ENCODE measurements at places on chromosomes 2 and 18.

DNA sequence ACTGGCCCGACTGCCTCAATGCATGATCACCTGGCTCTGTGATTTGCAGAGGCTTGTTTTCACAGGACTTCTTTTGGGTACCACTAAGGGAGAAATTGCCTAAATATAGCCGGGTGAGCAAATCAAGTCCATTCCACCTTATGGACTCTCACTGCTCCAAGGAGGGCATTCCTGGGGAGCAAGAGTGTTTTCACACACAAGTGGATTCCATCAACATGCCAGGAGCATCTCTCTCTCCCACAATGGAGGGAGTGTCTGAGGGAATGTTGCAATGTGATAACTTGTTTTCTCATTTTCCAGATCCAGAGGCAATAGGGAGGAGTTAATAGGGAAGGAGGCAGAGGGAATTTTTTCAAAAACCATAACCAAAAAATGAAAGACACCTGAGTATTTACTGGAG is 250.7 kb downstream of the SATB2 start:
- no peak for DNase-seq

DNA sequence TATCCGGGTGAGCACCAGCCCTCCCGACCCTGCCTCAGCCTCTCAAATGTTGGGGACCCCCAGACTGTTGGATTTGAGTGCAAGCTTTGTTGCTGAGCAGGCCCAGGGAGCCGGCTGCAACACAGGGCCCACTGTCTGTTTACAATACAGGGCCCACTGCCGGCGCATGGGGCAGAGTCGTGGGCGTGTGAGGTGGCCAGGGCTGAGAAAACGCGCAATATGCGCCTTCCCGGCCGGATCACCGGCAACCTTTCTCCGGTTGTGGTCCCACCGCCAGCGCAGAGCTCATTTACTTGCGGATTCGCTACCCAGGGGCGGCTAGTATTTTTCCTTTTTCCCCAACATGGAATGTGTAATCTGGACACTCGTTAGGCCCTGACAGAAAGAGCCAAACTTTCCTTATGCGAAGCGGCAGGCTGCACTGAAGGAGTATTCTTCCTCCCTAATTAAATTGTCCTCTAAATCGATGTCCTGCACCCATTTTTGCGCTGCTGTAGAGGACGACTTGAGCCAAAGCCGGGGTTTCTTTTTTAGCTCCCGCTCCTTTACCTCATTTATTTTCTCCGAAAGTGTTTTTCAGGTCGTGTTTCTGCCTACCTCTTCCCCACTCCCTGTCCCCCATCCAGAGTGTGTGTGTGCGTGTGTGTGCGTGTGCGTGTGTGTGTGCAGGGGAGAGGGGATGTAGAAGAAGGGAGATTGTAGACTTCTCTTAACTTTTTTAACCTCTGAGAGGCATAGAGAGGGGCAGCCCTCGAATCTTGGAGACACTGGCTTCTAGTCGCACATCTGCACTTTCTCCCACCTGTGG is 2.7 kb downstream of the OTX1 start:
- DNase-seq: no peak

DNA sequence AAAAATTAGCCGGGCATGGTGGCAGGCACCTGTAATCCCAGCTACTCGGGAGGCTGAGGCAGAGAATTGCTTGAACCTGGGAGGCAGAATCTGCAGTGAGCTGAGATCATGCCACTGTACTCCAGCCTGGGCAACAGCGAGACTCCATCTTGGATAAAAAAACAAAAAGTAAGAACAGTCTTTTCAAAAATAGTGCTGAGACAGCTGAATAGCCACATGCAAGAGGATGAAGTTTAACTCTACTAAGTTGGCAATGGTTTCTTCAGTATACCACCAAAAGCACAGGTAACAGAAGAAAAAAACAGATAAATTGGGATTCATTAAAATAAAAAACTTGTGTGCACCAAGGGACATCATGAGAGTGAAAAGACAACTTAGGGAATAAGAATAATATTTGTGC is 112.4 kb downstream of the HS6ST1 start:
- DNase-seq: no peak

- no peak for DNase-seq
Measured at GRCh38 chr2:34242763-34243123, 643.6 kb upstream of the FAM98A start.

GRCh38 chr18:13394801-13395200 is 176.2 kb downstream of the LDLRAD4 start:
- DNase-seq: no peak

DNA sequence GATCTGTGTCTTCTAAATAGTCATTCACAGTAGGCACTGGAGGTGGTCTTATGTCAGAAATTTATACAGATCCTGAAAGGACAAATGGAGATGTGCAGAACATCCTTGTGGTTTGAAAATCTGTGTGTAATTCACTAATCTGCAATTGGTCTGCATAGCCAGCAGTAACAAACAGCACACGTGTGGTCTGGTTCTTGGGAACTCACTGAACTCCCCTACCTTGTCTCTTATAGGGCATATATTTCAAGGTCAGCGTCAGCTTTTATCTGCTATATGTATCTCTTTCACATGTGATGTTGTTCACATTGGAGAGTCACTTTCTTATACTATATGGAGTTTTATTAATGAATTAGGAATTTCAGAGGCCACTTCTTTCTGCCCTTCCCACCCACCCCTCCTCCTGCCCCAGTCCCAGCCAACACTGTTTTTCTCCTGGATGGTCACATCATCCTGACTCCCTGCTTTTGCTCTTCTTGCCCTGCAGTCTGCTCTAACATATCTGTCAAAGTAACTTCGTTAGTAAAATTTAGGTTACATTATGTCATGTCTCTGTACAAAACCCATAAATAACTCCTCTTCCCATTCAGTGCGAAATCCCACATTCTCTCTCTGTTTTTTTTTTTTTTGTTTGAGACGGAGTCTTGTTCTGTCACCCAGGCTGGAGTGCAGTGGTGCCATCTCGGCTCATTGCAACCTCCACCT is 35.4 kb upstream of the CABYR start:
- DNase-seq: no peak

GRCh38 chr18:74878267-74878666 is 280.6 kb downstream of the ZNF407 start:
- DNase-seq: no peak

GRCh38 chr2:21038403-21039073 is 5.3 kb downstream of the APOB start:
- DNase-seq: no peak

- DNase-seq: no peak
Measured at GRCh38 chr2:55014962-55015939, 35.0 kb downstream of the RTN4 start.

DNA sequence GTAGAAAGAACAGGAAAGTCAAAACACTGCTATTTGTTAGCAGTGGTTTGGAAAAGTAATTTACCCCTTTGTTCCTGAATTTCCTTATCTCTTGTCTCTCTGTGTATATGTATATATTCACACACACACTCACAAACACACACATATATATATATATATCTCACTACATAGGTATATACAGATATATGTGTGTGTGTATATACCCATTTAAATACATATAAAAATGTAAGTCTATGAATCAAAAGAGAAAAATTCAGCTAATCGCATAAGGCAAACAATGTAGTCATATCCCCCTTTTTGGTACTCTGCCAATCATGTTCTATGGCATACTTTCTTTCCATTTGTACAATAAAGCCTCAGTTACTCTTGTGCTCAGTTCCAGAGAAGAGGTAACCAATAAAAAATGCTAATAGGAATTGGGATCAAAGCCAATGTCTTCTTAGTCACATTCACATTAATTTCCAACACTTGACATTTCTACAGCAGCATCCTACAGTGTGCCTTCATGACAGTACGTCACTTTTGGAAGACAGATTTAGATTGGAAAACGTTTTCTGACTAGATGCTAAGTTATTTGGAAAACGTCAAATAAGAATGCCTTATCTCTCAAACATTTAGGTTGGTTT is 94.6 kb downstream of the MC4R start:
- DNase-seq: no peak

DNA sequence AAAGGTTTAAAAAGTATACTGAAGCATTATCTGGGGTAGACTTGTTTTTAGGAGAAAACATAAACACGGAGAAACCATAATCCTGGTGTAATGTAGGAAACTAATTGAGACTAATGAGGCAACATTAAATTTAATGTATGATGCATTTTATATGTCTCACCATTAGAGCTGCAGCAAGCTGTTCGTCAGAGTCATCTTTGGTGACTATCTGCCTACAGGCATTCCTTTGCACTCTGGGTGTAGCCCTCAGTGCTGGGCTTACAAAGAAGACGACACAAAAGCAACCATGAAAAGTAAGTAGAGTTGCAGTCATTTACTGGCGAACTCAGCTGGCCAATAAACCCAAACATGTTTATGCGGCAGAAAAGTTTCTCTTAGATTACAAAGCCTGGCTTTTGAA is 415.3 kb upstream of the ZEB2 start:
- DNase-seq: no peak

DNA sequence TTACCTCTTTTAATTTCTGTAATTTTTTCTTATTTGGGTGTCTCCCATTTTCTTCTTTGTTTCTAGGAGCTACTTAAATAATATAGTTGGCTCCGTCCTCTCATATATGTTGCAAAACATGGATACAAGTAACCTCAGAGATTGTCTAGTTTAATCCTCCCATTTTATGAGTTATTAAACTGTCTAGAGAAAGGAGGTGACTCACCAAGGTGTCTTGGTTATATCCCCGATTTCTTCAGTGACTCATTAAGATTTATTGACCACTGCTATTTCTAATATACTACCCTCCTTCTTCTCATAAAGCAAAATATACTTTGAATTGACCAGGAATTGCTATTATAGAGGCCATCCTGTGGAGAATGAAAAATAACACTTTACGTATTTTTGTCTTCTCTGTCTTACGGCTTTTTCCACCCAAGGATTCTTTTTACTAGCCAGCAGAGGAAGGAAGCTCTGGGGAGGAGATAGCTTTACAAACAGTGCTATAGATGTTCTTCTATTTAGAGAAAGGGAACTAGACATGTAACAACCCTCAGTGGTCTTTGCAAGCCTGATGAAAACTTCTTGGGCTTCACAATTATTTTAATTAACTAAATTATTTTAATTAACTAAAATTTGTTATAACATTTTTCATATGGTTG is 300.4 kb upstream of the TNP1 start:
- DNase-seq: no peak

DNA sequence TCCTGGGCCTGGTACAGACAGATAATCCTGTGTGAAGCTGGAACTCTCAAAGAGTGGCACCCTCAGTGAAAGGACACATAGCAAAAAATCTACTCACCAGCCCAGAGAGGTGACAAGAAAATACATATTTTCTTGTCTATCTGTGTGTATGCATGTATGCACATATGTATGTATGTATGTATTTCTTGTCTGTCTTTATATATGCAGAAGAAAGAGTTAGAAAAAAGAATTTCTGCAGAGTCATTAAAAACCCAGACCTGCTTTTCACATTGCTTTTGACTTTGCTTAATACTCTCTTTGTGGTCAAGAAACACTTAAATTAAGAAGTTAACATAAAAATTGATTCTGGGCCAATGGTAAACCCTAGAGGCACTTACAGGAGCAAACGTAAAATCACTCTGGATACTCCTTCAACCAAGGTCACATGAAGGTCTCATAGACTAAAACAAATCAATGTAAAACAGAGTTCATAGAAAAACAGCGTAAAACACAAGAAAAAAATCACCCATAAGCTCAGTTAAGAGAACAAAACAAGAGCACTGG is 16.5 kb upstream of the AAK1 start:
- no peak for DNase-seq

DNA sequence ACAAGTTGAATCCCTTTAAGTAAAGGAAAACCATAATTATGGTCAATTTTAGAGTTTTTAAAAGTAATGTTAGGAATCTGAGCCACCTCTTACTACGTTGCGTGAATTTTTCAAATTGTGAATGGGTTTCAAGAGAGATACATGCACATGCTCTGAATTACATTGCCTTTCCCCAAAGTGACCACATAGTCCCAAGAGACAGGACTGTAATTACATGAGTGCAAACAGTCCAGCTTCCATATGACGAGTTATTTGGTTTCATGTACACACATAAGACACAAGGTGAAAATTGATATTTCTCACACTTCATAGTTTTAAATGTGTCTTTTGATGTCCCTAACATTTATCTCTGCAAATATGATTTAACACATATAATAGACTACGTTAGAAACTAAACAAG is 850.8 kb downstream of the LRP1B start:
- DNase-seq: no peak

DNA sequence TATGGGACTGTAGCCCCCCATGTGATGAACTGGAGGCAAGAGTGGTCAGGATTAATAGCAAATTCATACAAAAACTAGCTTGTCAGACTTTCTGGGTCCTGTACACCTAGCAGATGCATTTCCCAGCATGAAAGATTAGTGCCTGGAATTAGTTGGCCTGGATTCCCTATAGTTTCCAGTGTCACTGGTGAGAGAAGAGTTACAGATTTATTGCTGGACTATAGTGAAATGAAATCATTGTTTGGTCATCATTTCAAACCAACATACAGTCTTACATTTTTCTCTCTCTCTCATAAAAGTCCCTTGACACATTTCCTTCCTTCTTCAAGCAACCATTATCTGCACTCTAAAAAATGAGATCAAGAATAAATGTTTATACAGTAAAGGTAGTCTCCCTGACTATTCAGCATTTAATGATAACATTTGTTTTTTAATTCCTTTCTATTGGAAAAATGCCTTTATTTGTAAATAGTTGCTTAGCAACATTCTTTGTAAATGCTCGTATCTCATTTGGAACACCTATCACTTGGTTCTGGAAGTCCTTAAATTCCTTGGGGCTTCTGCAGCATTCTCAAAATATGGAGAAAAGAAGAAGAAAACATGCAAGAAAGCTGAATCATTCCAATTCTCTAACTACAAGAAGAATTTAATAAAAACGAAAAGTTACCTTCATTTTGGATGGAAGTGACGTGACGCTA is 144.4 kb downstream of the MREG start:
- DNase-seq: no peak

DNA sequence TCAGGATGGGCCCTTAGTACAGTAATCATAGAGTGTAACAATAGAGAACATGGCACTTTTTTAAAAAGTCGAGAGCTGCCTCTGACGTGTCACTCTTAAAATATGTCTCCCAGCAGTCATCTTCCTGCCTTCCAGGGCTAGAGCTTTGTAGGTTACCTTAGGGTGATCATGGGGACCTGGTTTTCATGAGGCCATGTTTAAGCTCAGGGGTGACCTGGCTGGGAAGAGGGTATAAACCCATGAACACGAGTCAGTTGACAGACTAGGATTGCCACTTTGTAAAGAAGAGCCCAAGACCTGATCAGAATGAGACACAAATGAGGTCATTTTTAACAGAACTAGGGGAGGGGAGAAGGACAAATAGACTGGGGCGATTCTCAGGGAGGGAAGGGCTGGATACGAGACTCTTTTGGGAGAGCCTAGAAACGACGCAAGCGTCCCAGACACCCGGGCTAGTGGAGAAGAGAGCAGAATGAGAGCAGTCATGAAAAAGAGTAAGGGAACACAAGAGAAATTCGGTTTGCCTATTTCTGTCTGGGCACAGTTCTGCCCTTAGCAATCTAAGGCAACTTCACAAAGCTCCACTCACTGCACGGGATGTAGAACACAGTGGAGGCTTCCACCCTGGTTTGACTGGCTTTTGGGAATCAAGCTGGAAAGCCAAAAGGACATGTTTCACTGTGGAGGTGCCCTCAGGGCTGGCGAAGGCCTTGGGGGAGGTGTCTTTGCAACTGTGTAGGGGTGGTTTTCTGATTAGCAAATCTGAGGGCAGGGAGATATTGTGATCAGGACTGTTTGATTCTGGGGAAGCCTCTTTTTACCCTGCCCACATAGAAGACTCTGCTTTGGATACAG is 1.8 kb upstream of the RAB31 start:
- no peak for DNase-seq

All from neuronal stem cell (in vitro differentiated cells).